ENCODE measurements at places on chromosomes 12 and 14. TPM values are rescaled to one million over a fixed set of nuclear protein-coding genes. Genes with fewer than 3 reads are reported as not detected.

The RNASE1 gene
- 922 TPM for total RNA-seq

The MYF6 gene
- total RNA-seq = not detected

The GPHN gene
- total RNA-seq = 14.0 TPM

The CLEC2A gene
- total RNA-seq = not detected

The ASPG gene
- total RNA-seq = 0.35 TPM

DNA sequence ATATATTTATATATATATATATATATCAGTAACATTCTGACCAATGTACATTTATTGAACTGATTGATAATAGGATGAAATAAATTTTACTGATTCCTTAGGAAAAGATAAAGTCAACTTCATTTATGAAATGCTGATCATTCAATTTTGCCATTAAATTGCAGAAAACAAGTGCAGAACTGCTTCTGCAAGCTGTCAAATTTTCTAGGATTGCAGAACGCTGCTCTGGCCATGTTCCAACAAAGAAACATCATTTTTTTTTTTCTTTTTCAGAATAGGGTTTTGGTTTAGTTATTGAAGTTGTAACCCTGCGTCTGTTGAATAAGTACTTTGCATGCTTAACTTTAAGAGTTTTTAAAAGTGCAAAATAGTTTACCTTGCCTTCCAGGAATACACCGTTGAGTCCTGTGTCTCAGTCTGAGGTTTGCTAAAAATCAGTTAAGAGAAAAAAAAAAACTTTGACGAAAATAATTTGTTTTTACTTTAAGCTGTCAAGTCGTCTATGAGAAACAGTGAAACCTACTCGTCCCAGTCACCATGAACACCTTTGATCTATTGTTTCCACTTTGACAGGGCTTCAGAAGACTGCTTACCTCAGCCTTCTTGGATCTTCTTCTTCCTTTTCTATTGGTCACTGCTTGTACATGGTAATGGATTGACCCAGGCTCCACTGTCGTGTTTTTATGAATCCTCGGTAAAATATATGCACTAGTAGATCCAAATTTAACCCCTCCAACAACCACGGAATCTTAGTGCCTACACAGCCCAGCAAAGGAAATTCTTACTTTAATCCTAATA, at the start of gene KERA:
KERA (minus strand) TSS at position 657 of the 798 bp plus-strand sequence. CDS start 1,743 bp downstream, outside the sequence.
- no peak for DNase-seq
- H3K27me3 ChIP-seq = no peaks in the 10 kb centered on the region
- H3K4me1 ChIP-seq = peaks cover 8% of the 10 kb centered on the region
- H3K4me3 ChIP-seq = no peak within 1 kb of the TSS

GRCh38 chr14:81765651-81766275, 232.1 kb upstream of the SEL1L start:
- H3K36me3 ChIP-seq = no peaks in the 10 kb centered on the region
- no peak overlapping the region for H3K27ac ChIP-seq
- no peak for DNase-seq
- no peaks in the 10 kb centered on the region for H3K4me1 ChIP-seq

- H3K27me3 ChIP-seq = no peaks in the 10 kb centered on the region
- H3K4me1 ChIP-seq = peaks cover 6% of the 10 kb centered on the region
Measured at GRCh38 chr12:9673404-9674225, 4.1 kb downstream of the CLEC2D start.

DNA sequence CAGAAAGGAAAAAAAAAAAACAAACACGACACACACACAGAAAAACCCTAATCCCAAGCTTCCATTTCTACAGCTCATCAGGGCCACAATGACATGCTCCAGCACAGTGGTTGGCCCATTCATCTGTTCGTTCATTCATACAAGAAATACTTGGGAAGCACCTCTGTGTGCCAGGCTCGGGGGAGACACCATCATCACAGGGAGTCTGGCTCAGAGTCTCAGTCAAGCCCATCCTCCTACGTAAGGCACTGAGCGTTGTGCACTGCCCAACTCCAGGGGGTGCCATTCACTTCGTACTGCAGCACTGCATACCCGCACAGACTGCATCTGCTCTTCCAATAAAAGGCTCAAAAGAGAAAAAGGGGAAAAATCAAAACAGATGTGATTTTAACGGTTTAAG, 15.3 kb downstream of the VPS37B start:
- DNase-seq = no peak
- no peaks in the 10 kb centered on the region for H3K27me3 ChIP-seq
- peaks cover 5% of the 10 kb centered on the region for H3K4me1 ChIP-seq
- no peaks in the 10 kb centered on the region for H3K36me3 ChIP-seq
- H3K27ac ChIP-seq = no peak overlapping the region

GRCh38 chr12:123097561-123098084, 53.3 kb downstream of the PITPNM2 start:
- H3K27me3 ChIP-seq = no peaks in the 10 kb centered on the region
- no peaks in the 10 kb centered on the region for H3K36me3 ChIP-seq
- H3K27ac ChIP-seq = peak overlapping the region; percentile 38

DNA sequence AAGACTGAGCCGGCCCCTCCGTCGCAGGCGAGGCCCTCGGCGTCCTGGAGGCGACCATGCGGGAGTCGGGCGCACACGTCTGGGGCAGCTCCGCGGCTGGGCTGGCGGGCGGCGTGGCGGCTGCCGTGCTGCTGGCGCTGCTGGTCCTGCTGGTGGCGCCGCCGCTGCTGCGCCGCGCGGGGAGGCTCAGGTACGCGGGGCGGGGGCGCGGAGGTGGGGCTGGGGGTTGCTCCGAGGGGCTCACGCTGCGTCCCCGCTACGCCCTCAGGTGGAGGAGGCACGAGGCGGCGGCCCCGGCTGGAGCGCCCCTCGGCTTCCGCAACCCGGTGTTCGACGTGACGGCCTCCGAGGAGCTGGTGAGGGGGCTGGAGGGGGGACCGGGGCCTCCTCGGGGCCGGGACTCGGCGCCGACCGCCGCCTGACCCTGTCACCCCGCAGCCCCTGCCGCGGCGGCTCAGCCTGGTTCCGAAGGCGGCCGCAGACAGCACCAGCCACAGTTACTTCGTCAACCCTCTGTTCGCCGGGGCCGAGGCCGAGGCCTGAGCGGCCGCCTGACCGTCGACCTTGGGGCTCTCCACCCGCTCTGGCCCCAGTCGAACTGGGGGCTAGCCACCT, 7.8 kb downstream of the AMN start:
- peaks cover 8% of the 10 kb centered on the region for H3K27me3 ChIP-seq
- peaks cover 7% of the 10 kb centered on the region for H3K36me3 ChIP-seq
- no peak overlapping the region for H3K27ac ChIP-seq
- H3K4me3 ChIP-seq = peak overlapping the region; percentile 69
- DNase-seq = no peak

GRCh38 chr12:116894913-116895312, 13.7 kb upstream of the HRK start:
- no peaks in the 10 kb centered on the region for H3K36me3 ChIP-seq
- no peak for DNase-seq
- H3K4me1 ChIP-seq = no peaks in the 10 kb centered on the region
- H3K27ac ChIP-seq = no peak overlapping the region

DNA sequence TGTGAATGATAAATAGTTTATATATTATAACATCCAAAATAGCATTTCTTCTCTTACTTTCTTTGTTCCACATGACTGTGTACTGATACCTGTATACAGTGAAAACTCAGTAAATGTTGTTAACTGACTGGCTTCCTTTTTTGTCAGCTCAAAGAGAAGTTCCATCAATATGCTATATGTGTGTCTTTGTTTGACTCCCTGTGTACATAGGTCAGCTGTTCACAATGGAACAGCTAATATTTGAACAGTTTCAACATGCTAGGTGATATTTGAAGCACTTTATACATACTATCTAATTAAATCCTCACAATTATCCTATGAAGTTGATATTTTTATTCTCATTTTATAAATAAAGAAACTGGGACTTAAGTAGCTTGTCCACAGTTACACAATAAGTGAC, 15.3 kb upstream of the KICS2 start:
- H3K36me3 ChIP-seq = no peaks in the 10 kb centered on the region
- H3K4me1 ChIP-seq = no peaks in the 10 kb centered on the region
- DNase-seq = no peak
- no peaks in the 10 kb centered on the region for H3K27me3 ChIP-seq
- no peak overlapping the region for H3K4me3 ChIP-seq
- H3K27ac ChIP-seq = no peak overlapping the region

- no peaks in the 10 kb centered on the region for H3K4me1 ChIP-seq
- no peaks in the 10 kb centered on the region for H3K27me3 ChIP-seq
- H3K27ac ChIP-seq = no peak overlapping the region
- no peak for DNase-seq
- no peak overlapping the region for H3K4me3 ChIP-seq
Measured at GRCh38 chr14:99459481-99460100, 21.1 kb downstream of the SETD3 start.

DNA sequence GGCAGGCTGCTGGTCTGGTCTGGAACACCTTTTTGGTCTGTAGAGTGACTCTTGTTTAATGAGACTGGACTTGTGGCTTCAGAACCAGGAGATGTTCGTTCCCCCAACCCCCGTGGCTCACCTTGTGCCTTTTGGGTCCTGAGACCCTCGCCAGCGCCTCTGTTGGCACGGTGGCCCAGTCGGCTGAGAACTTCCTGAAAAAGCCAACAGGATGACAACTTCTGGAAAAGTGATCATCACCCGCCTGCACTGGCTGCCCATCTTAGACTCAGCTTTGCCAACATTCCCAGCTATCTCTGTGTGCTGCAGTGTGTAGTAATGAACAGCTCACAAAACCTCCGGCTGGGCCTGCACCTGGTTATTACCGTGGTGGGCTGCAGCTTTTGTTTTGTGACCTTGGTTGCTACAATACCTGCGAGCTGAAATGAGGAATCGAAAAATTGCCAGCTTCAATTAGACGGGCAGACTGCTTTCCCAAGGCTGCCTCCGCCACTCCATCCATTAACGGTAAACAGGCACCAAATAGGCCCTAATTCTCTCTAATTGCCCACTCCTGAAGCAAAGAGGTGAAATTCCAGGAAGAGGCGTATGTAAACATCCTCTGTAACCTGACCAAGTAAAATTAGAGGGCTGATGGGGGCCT, 16.0 kb downstream of the MEG3 start:
- no peaks in the 10 kb centered on the region for H3K4me1 ChIP-seq
- H3K27me3 ChIP-seq = no peaks in the 10 kb centered on the region
- no peak overlapping the region for H3K27ac ChIP-seq
- H3K36me3 ChIP-seq = no peaks in the 10 kb centered on the region
- H3K4me3 ChIP-seq = no peak overlapping the region

DNA sequence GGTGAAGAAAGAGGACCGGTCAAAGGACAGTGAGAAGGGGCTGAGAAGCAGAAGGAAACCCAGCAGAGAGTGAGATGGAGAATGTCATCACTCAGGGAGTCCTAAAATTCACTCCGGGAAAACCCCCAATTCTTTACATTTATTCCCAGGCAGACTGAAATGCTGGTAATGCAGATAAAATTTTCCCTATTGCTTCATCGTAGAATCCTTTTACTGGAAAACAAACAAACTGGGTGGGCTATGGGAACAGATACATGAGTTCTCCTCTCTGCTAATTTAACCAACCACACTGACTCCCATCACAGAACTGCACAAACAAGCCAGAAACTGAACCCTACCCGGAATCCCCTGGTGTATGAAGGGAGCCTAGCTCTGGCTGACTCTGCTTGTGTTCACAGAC, 20.9 kb downstream of the HEBP1 start:
- peaks cover 8% of the 10 kb centered on the region for H3K36me3 ChIP-seq
- DNase-seq = no peak
- H3K27ac ChIP-seq = peak overlapping the region; percentile 79
- H3K4me3 ChIP-seq = no peak overlapping the region

DNA sequence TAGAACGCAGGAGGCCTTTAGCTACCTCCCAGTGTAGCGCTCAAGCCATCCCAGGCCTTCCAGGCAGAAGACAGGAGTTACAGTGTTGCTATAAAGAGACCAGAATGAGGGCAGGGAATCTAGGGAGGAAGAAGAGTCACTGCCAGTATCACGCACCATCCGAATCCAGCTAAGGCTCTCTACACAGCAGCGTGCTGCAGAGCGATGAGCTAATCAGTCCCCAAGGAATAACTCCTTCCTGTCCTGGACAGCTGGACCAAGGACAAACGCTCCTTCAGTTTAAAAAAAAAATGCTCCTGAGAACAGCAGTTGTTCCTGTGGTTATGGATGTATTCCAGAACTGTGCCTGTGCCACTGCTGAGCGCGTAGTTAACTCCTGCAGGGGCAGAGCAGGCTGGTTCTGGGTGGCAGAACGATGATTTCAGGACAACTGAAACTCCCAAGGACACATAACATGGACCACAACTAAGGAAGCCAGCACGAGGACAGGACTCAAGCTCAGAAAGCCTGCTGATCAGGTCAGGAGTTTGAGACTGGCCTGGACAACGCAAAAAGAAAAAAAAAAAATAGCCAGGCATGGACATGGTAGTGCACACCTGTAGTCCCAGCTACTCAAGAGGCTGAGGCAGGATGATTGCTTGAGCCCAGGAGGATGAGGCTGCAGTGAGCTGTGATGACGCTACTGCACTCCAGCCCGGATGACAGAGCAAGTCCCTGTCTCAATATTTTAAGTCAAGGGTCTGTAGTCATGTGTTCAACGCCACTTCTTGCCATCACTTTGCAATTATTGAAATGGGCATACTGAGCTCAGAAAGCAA, 2.6 kb downstream of the IFFO1 start:
- no peak for DNase-seq
- H3K4me1 ChIP-seq = peaks cover 76% of the 10 kb centered on the region
- H3K27me3 ChIP-seq = no peaks in the 10 kb centered on the region
- peak overlapping the region; percentile 100 for H3K27ac ChIP-seq
- peak overlapping the region; percentile 93 for H3K4me3 ChIP-seq

DNA sequence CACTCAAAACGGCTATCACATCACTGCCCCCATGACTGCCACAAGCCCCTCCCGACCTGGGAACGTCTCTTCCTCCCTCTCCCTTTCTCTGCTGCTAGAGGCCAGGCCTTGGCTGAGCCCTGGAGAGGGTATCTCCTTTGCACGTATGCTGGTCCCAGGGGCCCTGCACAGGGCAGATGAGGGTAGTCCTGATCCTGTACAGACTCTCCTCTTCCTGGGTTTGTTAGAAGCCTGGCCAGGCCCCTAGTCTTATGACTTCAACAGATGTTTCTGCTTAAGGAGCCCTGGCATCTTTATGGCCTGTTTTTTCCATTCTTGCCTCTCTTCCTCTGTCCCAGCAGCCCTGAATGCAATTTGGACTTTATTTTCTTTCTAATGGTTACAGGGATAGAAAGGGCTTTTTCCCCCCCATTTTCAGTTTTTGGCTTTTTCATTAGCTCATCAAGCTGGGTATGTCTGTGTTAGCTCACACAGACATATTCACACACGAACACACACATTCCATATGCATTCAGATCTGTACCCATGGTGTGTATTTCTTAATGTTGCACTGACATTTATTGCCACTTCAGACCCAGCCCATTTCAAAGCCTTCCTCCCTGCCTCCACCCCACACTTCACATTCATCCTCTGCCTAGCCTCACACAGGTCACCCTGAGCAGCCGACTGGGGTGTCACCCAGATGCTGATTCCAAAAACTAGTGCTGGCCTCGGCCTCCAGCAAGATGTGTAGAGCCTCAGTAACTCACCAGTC, 203.2 kb downstream of the ZFP36L1 start:
- DNase-seq = no peak
- no peaks in the 10 kb centered on the region for H3K36me3 ChIP-seq
- H3K4me1 ChIP-seq = peaks cover 3% of the 10 kb centered on the region
- H3K4me3 ChIP-seq = no peak overlapping the region
- H3K27me3 ChIP-seq = no peaks in the 10 kb centered on the region

Measured in thoracic aorta (tissue), 2 donors.